Fibroblast of skin of scalp (primary cell): ENCODE measurements at places on chromosomes 6 and 20.

DNA sequence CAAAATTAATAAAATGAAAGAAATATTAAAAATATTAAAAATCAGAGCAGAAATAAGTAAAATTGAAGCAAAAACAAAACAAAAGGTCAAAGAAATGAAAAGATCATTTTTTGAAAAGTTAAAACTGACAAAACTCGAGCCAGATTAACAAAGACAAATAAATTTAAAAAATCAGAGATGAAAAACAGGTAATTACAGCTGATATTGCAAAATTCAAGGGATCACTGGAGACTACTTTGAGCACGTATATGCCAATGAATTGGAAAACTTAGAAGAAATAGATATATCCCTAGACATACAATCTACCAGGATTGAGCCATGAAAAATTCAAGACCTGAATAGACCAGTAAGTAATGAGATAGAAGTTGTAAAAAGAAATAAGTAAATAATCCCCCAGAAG, 446.2 kb upstream of the EYS start:
- DNase-seq = no peak

- peak; percentile 71 for DNase-seq
Measured at GRCh38 chr6:6407071-6407741, 86.7 kb upstream of the F13A1 start.

DNA sequence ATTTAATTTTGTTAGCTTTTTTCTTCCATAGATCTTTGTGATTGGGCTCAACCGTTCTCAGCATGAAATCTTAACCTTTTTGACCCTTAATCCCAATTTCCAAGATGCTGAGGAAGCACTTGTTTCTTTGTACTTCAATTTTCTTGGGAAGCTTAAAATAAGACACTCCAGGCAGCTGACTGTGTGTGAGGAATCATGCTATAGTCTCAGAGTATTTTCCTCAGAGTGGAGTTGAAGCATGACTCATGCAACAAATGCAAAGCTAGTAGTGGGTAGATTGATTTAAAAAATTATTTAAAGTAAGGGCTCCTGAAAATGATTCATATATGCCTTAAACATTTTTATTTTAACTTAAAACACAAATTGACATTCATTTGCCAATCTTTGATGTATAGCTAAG, 168.7 kb downstream of the BTBD3 start:
- peak; percentile 16 for DNase-seq

GRCh38 chr6:20213271-20213798, 1.1 kb upstream of the MBOAT1 start:
- DNase-seq = peak; percentile 12

DNA sequence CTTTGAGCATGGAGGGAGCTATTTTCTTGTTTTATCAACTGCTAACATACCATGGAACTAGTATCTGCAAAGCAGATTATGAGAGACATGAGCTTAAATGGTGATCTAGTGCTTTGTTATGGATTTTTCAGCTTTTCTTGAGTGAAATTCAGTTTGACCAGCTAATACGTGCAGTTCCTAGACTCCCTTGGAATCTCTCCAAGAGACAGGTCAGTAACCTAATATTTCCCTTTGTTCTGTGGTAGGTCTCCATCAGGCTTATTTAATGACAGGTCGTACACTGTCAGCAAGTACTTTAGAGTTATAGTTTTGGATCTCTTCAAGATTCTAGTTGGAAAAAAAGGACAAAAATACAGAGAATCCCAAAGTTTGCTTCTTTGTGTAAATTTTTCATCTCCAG, 43.9 kb downstream of the HDAC2 start:
- no peak for DNase-seq

DNA sequence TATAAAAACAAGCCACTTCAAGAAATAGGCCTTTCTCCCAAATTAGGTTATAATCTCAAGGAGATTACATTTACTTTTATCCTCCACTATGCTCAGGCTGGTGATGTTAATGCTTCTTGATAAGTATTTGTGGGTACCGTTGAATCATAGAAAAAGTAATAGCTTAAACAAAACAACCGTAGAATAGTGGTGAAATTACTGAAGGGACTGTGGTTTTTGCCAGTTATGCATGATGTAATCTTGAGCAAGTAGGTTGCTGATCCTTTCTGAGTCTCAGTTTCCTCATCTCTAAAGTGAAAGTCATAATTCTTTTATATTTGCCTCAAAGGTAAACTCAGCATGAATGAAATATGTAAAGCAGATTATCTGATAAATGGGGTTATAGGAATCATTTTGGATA, 187.3 kb upstream of the JAG1 start:
- DNase-seq = peak; percentile 86

DNA sequence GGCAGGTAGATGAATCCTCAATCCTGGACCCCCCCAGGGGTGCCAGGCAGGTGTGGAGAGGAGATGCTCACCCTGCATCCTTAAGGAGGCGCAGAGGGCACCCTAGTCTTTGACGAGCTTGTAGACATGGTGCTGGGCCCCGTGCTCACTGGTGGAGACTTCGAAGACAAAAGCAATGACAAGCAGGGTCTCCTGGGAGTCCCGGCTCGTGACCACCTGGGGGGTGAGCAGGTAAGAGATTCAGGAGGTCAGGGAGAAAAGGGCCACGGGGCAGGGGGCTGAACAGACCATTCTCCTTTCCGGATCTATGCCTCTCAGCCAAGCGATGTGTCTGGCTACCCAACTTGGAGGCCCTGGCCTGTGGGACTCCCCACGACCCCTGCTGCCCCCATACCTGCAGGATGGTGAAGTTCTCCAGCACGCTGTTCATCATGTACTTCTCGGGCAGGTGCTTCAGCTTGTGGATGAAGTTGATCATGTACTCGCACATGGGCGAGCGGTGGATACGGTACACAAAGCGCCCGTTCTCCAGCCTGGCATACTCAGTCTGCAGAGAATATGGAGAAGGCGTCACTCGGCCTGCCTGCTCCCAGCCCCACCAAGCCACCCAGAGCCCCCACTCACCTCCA, 6.9 kb downstream of the RPL10A start:
- DNase-seq = no peak

DNA sequence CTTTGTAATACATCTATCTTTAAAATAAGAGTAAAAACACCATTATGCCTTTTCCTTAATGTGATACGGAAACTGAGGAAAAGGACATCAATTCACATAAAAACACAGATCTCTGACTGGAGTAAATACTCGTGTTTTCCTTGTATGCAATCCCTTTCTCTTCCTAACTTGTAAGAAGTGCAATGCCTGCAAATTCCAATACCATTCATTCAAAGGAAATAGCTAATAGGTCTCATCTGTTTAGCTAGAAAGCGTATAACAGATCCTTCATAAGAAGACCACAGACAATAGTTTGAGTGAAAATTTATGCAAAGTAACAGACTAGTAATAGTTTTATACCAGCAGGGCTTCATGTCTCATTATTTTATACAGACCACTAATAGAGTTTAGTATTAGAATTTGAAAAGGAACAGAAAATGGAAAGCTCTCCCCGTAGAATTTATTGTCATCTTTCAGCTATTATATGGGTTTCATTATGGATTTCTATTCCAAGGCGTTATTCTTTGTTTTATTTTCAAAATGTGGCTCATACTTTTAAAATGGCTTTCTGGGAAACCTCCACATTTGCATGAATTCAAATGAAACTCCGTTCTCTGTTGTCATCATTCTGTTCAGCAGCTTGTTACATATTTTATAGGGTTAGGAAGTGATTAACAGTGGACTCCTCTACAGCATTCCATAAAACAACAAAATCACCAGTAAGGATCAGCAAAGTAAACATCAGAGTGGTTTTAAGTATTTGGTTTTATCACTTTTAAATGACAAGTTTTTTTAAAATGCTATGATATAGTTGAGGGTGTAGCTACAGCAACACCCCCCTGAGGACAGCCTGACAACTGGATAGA, 186.7 kb downstream of the BTBD9 start:
- DNase-seq = peak; percentile 47

- no peak for DNase-seq
Measured at GRCh38 chr6:152078804-152079203, 271.3 kb downstream of the ESR1 start.

DNA sequence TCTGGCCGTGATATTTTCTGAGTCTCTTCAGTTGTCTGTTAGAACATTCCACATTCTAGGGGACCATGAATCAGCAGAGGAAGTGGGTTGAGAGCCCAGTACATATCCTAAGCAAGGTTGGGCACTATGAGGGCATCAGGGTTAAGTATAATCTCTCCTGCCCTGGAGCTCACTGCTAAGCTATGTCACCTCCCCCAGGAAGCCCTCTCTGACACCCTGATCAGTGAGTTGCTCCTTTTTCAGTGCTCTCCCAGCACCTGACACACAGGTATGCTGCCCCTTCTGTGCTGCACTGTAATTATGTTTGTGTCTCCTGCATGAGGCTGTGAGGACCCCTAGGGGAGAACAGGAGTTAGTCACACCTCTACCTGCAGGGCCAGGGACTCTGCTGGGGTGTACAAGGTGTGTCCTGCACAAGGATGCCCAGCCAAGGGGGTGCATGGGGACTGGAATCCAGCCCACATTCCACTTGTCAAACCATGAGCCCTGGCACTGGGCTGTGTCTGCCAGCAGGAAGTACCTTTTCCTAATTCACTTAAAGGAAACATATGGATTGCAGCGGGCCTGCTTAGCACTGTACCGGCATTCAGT, 3.9 kb downstream of the RAB44 start:
- peak; percentile 23 for DNase-seq

- DNase-seq = no peak
Measured at GRCh38 chr6:123575188-123575587, 61.6 kb downstream of the TRDN start.

- DNase-seq = peak; percentile 84
Measured at GRCh38 chr6:157518397-157519250, 137.6 kb downstream of the ZDHHC14 start.
